ENCODE measurements at places on chromosomes 4 and X. TPM values are rescaled to one million over a fixed set of nuclear protein-coding genes. Genes with fewer than 3 reads are reported as not detected.

Gene ASMT
- total RNA-seq = 0.44 TPM

Gene KLHL4
- total RNA-seq = 2.7 TPM

Gene BMPR1B
- total RNA-seq = 26.8 TPM

Gene FAT4
- total RNA-seq = 26.6 TPM

Gene GAGE13
- not detected for total RNA-seq

Gene RIBC1
- 1.5 TPM for total RNA-seq

Gene SPANXN4
- not detected for total RNA-seq

Gene TMPRSS11F
- not detected for total RNA-seq

Gene FRMD7
- 0.21 TPM for total RNA-seq

GRCh38 chrX:11351375-11352295 lies 58.4 kb downstream of the AMELX start:
- DNase-seq = no peak

DNA sequence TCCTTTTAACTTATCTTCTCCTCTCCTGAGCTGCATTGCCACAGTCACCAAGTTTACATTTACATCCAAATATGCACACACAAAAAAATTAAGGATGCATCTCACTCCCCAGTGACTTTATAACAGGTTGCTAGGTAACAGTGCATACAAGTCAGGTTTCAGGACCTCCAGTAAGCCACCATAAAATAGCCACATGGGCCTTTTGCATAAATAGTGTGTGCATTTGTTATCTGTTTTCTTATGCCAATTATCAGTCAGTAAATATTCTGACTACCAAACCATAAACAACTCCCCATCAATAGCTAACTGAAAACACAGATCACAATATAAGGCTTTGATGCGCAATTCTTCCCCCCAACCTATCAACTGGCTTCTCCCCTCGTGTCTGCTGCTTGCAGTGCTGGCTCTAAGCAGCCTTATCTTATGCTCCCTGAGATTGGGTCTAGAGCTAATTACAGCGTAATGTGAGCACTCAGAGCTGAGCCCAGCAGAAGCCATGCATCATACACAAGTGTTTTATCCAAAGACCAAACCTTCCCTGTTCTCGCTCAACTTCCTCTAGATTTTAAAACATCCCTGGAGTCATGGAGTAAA lies 55.4 kb downstream of the ZNF827 start:
- DNase-seq = no peak

GRCh38 chrX:40457406-40457805 lies 123.4 kb upstream of the ATP6AP2 start:
- no peak for DNase-seq

GRCh38 chr4:139857021-139857420 lies 191.4 kb downstream of the MGST2 start:
- no peak for DNase-seq

GRCh38 chr4:149353241-149353640 lies 462.4 kb downstream of the IQCM start:
- DNase-seq = no peak

GRCh38 chr4:124958847-124959246 lies 246.3 kb upstream of the ANKRD50 start:
- DNase-seq = no peak

- peak; percentile 22 for DNase-seq
These were observed 38.0 kb downstream of the MAGEE2 start for GRCh38 chrX:75746891-75747639.

GRCh38 chr4:41148931-41149330 lies 65.4 kb downstream of the APBB2 start:
- no peak for DNase-seq

GRCh38 chrX:148867596-148867995 lies 367.2 kb downstream of the AFF2 start:
- DNase-seq = no peak

DNA sequence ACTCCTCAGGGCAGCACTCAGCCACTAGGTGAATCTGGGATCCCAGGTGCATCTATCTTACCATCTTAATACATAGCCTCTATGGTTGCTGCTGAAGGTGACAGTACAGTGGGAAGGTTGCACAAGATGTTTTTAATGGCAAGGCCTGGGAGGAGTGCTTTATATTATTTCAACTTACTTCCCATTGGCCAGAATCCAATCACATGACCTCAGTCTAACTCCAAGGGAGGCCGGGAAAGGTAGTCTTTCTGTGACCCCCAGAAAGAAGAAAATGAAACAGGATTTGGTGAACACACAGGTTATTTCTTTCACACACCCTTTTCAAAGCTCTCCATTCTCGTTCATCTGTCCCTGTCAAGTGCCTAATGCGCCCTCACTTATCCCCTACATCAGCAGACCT lies 189.1 kb upstream of the ATP6AP2 start:
- DNase-seq = no peak

GRCh38 chrX:85378461-85378860 lies 1.0 kb downstream of the POF1B start:
- no peak for DNase-seq

DNA sequence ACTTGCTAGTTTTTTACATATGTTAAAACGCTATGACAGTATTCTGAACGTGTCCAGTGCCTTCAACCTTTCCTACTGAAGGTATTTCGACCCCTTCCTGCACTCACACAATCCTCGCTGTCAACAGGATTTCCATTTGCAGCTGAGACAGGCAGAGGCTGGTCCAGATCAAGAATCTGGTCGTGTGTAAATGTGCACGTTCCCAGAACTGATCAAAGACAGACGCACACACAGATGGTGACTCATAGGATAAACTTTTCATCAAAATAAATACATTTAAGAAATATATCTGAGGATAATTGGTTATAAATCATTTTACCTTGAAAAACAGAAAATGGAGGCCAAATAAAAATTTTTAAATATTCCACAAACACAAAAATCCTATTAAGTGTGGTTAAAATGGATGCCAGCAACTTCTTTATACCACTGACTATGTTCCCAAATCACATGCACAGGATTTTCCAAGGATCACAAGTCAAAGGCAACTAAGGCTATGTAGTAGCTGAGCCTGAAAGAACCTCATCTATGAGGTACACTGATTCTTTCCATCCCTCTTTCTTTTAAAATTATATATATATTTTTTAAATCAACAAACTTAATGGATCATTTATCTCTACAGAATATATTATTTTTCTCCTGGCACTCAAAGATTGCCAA lies 85.9 kb downstream of the RNF150 start:
- no peak for DNase-seq

GRCh38 chrX:79412166-79412565 lies 45.0 kb upstream of the ITM2A start:
- no peak for DNase-seq

GRCh38 chr4:184854673-184855072 lies 28.9 kb upstream of the ACSL1 start:
- no peak for DNase-seq

- DNase-seq = no peak
These were observed 1390.5 kb upstream of the TENM3 start for GRCh38 chr4:180852738-180853137.

DNA sequence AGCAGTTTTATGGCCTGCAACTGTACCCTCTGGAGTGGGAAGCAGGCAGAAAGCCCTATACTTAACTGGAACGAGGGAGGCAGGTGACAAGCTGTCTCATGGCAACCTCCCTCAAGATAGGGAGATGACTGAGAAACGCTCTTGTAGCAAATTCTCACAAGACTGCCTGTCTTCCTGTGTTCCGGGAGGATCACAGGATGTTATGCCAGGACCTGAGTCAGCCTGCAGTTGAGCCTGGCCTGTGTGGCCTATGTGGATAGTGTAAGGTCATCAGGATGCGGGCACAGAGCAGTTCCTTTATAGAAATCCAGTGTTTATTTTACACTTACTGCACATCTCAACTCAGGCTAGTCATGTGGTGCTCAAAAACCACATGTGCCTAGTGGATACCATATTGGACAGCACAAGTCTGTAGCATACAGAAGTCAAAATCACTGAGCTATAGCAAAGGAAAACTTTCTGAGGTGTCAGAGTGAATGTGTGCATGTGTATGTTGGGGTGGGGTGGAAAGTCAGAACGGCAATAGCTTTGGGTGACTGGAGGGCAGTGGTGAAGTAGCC lies 25.2 kb downstream of the TAF7L start:
- DNase-seq = no peak

DNA sequence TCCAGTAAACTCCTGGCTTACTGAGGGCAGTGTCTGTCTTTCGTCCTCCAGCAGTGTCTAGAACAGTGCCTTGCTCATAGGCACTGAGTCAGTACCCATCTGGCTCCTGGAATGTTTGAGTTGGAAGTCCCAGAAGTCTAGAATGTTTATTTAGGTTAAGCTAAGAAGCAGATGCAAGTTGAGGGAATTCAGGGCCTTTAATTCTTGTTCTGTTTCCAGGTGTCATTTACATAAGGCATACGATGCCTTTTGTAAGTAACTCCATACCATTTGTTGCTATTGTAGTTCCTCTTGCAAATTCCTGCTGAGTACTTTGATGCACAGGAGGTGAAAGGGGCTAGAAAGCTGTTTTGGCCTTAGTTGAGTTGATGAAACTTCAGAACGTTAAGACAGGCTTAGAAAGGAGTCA lies 22.2 kb downstream of the ARHGAP10 start:
- no peak for DNase-seq

- no peak for DNase-seq
These were observed 18.8 kb downstream of the ATP1B4 start for GRCh38 chrX:120380699-120381098.

DNA sequence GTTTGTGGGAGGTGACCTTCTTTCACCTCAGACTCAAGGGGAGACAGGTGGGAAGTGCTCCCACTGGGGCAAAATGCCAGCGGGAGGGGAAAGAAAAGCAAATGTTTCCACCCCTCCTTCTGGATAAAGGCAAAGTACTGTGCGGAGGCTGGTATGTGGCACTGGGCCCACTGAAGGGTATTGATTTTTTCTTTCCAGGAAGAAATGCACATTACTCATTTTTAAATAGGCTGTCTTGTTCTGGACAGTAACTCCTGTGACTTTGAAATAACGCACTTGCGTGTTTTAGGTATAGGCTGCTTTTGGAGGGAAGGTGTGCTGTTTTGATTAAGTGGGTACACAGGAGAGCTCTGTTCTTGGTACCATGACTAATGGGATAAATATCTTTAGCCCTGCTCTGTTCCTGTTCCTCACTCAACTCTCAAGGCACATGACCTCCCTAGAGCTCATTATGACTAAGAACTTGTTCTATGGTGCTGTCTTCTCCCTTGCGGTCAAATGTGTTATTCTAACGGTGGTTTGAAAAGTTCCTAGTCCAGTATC lies 40.7 kb upstream of the MBTPS2 start:
- DNase-seq = no peak

GRCh38 chrX:28649541-28649940 lies 62.3 kb downstream of the IL1RAPL1 start:
- DNase-seq = no peak

GRCh38 chr4:148901075-148901705 lies 459.0 kb upstream of the NR3C2 start:
- DNase-seq = no peak

- no peak for DNase-seq
These were observed 180.3 kb upstream of the PPARGC1A start for GRCh38 chr4:24070117-24070516.
